ENCODE measurements at places on chromosomes 5 and 9.

DNA sequence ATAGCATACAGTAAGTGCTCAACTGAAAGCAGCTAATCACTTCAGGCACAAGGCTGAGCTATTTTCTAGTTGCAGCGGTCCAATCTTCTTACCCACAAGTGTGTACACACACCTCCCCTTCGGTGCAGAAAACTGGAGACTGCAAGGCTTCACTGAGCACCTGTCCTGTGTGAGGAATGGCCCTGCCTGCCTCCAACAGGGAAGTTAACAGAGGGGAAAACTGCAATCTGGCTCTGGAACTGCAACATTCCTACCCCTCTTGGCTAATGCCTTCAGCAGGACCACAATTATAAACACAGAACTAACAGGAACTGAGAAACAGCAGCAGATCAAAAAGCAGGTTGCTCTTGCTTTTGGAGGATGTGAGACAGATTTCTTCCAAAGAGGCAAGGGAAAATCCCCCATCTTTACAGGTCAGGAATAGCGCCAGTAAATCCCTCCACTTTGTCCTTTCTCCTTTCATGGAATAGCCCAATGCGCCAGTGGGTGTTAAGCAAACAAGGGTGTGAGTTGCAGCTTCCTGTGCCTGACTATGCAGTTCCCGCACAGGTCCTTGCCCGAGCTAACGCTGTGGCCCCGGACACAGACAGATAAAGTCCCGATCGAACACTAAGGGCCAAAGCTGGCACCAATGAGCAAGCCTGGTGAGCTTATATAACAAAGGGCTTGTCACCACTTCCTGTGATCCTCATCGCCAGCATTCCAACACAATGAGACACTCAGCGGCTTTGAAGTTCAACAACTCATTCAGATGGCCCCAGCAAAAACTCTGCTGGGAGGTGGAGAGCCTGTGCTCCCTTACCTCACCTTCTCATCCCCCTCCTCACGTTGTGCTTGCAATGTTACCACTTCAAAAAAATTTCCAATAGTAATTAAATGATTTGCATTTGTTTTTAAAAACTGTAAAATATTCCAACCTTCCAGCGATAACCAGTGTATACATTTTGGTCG, 21.5 kb downstream of the SHB start:
- peak; percentile 65 for DNase-seq

DNA sequence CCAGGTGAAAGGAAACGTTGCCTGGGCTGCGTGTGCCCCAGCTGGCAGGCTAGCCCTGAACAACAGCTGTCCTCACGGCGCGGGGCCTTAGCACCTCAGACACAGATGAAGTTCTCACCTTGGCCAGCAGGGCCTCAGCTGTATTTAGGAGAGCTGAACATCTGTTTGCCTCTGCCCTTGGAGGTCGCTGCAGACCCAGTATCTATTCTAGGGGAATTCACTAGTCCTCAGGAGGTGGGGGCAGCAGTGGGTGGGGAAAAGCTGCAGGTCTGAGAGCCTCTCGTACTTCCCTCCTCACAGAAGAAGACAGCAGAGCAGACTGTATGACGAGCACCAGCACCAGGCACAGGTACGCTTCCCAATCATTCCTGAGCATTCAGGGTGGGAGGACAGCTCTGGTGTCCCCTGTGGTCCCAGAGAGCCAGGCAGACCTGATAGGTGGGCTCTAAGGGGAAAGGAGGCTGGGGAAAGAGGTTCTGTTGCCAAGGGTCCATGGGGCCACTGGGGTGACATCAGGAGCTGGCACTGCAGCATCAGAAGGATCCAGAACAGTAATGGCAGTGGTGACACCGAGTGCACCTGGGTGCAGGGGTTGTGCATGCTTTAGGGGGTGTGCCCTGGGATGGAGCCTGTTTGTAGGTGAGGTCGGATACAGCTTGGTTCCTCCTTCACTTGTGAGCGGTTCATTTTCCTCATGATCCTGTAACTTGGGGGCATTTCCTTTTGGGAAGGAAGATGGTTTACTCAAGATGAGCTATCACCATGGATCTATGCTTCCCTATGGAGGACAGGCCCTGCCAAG, 13.8 kb downstream of the CD74 start:
- no peak for DNase-seq

DNA sequence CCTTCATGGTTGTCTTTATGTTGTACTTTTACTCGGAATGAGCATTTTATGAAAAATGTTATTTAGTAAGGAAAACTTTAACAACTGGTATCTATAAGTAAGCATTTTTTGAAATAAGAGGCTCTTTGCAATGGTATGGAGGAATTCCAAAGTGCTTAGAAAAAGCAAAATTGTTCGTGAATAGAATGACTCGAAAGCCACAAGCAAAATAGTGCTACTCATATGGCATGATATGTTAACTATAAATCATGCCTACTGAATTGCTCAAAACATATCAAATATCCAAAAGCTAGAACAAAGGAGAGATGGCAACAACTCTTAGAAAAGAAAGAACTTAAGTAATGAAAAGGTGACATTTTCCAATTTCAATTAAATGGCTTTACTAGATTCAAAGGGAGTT, 216.3 kb downstream of the KIAA0825 start:
- no peak for DNase-seq

DNA sequence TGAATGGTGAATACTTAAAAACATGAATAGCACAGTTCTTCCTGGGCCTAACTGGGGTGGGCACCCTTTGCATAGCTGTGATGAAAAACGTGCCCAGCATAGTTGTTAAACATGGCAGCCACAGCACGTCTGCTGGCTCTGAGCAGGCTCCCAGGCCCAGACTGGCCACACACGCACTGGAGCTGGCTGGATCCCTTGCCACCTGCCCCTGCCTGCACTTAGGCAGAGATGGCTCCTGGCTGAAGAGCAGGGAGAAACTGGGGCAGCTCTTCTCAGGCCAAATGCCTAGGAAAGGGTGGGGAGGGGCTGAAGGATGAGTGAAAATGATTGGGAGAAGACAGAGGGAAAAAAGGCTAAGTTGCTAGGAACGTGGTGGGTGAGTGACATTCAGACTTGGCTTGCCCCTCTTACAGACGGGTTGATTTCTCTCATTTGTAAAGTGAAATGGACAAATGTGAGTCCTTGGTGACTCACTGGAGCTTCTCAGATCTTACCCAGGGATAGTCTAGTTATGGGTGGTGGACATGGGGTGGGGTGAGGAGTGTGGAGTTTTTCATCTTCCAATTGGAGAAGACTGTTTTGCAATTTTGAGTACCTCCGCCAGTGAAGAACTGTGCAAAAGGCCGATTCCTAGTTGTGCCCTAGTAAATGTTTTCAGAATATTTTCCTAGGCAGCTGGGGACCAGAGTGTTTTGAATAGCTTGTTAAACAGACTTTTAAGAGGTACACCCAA, 42.4 kb downstream of the TRIO start:
- no peak for DNase-seq

- no peak for DNase-seq
These were observed 10.5 kb upstream of the GALNT10 start for GRCh38 chr5:154179846-154180710.

- DNase-seq = no peak
These were observed 136.5 kb downstream of the PHF2 start for GRCh38 chr9:93712896-93713295.

DNA sequence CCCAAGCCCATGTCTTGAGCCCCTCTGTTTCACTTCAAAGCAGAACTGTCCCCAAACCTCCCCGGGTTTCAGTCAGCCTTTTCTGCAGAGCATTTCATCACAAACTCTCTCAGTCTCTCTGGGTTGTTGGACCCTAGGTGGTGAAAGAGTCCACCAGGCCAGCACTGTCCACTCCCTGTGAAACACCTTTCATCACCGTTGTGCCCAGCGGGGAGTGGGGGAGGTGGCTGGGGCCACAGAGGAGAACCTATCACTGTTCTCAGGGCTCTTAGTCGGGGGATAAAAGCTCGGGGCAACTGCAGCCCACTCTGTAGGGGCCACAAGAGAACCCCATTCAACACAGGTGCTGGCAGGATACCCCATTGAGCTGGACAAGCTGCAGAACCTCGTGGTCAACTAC, 5.4 kb upstream of the RABL6 start:
- no peak for DNase-seq

GRCh38 chr5:124596595-124597421, 149.6 kb downstream of the ZNF608 start:
- DNase-seq = no peak

- DNase-seq = peak; percentile 67
These were observed 126.8 kb upstream of the STC2 start for GRCh38 chr5:173454736-173455598.

DNA sequence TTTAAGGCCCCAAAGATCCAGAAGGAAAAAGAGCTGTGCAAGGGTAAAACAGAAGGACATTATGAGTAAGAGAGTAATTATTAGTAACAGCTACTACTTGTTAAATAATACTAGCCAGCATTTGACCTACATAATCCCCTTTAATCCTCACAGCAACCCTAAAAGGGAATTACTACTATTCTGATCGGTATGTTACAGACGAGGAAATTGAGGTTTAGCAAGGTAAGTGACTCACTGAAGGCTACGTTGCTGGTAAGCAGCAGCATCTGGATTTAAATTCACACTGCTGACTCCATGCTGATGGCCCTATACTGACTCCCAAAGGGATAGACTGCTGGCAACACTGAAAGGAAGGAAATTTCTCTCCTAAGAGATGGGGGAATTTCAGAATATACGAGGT, 3.7 kb upstream of the FSD1L start:
- DNase-seq = no peak

DNA sequence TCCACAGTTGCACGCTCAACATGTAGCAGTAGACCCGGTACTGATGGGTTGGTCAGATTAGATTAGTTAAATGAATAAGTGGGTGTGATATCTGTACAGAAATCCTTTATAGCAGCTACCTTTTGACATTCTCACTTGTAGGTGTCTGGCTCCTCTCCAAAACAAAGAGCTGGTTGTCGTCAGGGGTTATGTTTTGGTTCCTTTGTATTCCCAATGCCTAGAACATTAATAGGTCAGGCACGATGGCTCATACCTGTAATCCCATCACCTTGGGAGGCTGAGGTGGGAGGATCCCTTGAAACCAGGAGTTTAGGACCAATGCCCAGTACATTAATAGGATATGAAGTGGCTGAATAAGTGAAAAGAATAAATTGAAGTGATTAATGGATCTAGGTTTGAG, 182.1 kb downstream of the SNCAIP start:
- DNase-seq = no peak

GRCh38 chr5:163613150-163613442, 107.7 kb downstream of the MAT2B start:
- DNase-seq = no peak

DNA sequence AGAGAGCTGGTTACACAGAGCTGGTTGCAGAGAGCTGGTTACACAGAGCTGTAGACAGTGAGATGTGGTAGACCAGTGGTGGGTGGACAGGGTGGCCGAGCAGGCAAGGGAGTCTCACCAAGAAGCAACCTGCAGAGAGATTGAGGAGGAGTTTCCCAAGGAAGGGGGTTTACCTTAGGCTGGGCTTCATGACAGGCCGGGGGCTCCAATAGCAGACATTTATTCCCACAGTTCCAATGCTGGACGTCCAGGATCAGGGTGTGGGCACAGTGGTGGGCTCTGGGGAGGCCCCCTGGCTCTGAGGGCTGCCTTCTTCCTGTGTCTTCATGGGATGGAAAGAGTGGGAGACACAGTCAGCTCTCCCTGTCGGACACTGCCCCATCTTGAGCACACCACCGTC, 386.9 kb upstream of the IRX4 start:
- DNase-seq = no peak

GRCh38 chr9:5846501-5846921, 13.6 kb upstream of the ERMP1 start:
- DNase-seq = no peak

DNA sequence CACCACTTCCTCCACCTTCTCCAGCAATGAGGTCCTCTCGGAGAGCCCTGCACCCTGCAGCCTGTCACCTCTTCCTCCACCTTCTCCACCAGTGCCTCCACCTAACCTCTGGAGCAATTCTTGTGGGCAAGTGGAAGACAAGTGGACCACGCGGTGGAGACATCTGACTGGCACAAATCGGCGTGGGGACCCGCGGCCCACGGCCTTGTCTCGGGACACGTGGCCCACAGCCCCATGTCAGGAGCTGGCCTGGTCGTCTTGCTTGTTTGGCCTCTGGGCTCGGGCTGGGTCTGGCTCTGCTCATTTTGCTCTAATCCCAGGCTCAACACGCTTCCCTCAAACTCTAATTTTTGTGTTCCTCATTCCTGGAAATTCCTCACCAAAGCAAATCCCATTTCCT, 393.1 kb upstream of the IRX1 start:
- DNase-seq = no peak

- DNase-seq = no peak
These were observed 91.1 kb upstream of the CEP78 start for GRCh38 chr9:78144663-78145377.

- DNase-seq = no peak
These were observed 714 bp upstream of the ZNF608 start for GRCh38 chr5:124746916-124747790.

DNA sequence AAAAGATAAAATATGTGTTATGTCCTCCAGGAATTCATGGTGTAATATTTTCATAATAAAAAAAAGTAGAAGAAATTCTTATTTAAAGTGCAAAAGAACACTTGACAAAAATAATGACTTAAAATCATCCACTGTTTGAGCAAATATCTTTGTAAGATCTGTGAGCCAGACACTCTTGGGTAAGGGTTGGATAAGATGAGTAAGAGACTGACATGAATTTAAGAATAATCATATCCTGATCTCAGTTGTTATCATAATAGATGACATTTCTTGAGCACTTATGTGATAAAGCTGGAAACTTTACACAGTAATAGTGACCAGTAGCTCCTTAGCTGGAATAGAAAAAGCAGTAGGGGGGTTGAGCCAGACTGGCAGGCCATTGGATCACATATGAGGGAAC, 40.0 kb upstream of the ADRB2 start:
- DNase-seq = no peak

DNA sequence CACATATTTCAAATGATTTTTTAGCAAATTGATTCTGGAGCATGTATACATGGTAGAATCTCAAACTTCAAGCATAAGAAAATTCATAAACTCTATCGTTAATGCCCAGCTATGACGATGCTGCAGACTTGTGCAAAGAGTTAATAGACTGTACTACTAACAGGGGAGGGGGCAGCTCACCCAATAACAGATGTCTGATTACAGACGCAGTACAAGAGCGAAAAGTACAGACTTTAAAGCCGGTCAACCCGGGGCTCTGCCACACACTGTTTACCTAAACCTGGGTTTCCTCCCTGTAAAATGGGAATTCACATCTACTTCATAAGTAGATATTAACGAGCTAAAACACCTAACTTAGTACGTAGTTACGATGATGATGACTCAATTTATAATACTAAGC, 651 bp downstream of the TRIM23 start:
- DNase-seq = no peak

- no peak for DNase-seq
These were observed 16.6 kb upstream of the GRHPR start for GRCh38 chr9:37405764-37406380.

- no peak for DNase-seq
These were observed 6.2 kb upstream of the FYB1 start for GRCh38 chr5:39225405-39226099.

GRCh38 chr9:6415266-6415665, 2.3 kb downstream of the UHRF2 start:
- no peak for DNase-seq

GRCh38 chr9:34185778-34186551, 7.1 kb downstream of the UBAP1 start:
- DNase-seq = peak; percentile 42

All from H54 (cell line).